AG08395 (cell line): ENCODE measurements at places on chromosomes 1 and 21.

DNA sequence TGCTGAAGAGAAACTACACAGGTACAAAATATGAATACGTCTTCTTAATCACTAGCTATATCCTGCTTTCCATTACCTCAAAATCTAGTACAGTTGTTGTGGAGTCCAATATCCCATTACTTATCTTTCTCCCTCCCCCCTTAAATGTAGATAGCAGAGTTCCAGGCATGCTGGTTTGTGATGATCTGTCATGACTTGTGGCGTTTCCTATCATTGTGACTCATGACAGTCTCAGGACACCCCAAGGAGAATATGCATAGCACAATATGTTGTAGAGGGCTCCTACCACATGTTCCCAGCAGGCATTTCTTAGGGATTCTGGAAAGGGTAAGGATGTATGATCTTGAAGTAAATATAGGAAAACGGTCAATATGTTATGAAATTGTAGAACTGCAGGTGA is 206.9 kb downstream of the USH2A start:
- no peak for DNase-seq

- peak; percentile 10 for DNase-seq
Observed at GRCh38 chr21:28142697-28143096, 850.0 kb downstream of the LTN1 start.

- DNase-seq, result peak; percentile 97
Observed at GRCh38 chr1:156746728-156747631, 4.5 kb downstream of the HDGF start.

DNA sequence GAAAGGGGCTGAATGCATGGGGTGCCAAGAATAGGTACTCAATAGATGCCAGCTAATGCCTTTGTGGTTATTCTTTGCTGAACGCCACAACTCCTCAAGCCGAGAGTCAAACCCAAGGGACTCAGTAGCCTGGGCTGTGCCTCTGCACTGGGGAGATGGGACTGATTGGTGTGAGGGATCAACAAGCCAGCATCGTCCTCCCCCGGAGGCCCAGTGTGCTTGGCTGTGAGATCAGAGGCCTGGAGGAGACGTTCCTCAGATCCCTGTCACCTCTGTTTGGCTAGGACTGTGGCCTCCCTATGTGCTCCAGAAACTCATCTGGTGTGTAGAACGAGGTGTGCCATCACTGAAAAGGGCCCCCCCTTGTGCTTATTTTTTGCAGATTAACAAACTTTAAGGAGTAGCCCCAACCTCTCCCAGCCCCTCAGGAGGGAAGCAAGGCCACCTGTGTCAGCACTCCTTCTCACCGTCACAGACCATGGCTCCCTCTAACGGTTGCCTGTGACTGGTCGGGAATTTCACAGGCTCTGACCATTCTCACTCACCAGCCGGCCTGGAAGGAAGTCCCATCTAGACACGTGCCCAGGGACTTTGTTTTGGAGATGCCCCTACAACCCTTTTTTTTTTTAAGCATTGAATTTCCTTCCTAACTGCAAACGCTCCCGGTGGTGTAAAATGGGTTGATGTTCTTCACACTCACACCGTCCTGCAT is 194.0 kb upstream of the VAMP3 start:
- DNase-seq, result peak; percentile 48
